Activated T-cell treated with anti-CD3 and anti-CD28 coated beads, Interleukin-2, amount 50 U/mL, for 4 hours (primary cell): ENCODE measurements at places on chromosomes 7 and 10. TPM values are rescaled to one million over a fixed set of nuclear protein-coding genes. Genes with fewer than 3 reads are reported as not detected.

RBP3 gene
- not detected for total RNA-seq

IDI2 gene
- not detected for total RNA-seq

PRKCQ gene
- total RNA-seq, result 26.2 TPM

C10orf53 gene
- total RNA-seq, result not detected

C10orf67 gene
- total RNA-seq, result 0.73 TPM

BMS1 gene
- total RNA-seq, result 58.6 TPM

TET1 gene
- total RNA-seq, result 0.23 TPM

ELAPOR2 gene
- 2.0 TPM for total RNA-seq

PNLIP gene
- total RNA-seq, result 0.87 TPM

THSD7A gene
- total RNA-seq, result not detected

GIMAP4 gene
- total RNA-seq, result 10.1 TPM

PHTF2 gene
- 22.3 TPM for total RNA-seq

PLPP4 gene
- total RNA-seq, result not detected

OLAH gene
- total RNA-seq, result not detected

CASTOR2 gene
- total RNA-seq, result 2.5 TPM

PCLO gene
- total RNA-seq, result not detected

CTNNA3 gene
- total RNA-seq, result not detected

COBL gene
- 0.03 TPM for total RNA-seq

CDC14C gene
- total RNA-seq, result not detected

UNCX gene
- total RNA-seq, result not detected

OPALIN gene
- total RNA-seq, result not detected

LIPK gene
- total RNA-seq, result not detected

CALML3 gene
- total RNA-seq, result not detected

NKX1-2 gene
- total RNA-seq, result not detected

PON1 gene
- not detected for total RNA-seq

FZD8 gene
- 0.52 TPM for total RNA-seq

HTRA1 gene
- 0.13 TPM for total RNA-seq

ADRB1 gene
- not detected for total RNA-seq

OPN4 gene
- total RNA-seq, result not detected

WEE2 gene
- total RNA-seq, result not detected

LGI1 gene
- total RNA-seq, result not detected

LRRC4 gene
- 4.2 TPM for total RNA-seq

TLX1 gene
- not detected for total RNA-seq

GJC3 gene
- total RNA-seq, result 0.40 TPM

KCP gene
- total RNA-seq, result 0.10 TPM

CHCHD3 gene
- total RNA-seq, result 92.0 TPM

OR2F1 gene
- not detected for total RNA-seq

IKZF1 gene
- 229 TPM for total RNA-seq

EGFR gene
- 0.26 TPM for total RNA-seq

IDI1 gene
- total RNA-seq, result 38.9 TPM

MCM10 gene
- total RNA-seq, result 39.3 TPM

HOXA4 gene
- not detected for total RNA-seq

GRM3 gene
- not detected for total RNA-seq

INA gene
- 0.27 TPM for total RNA-seq
